ENCODE measurements at places on chromosomes 1 and 21. TPM values are rescaled to one million over a fixed set of nuclear protein-coding genes. Genes with fewer than 3 reads are reported as not detected.

GRCh38 chr1:46434358-46434757 is 40.2 kb downstream of the FAAH start:
- DNase-seq = no peak

The LCE2B gene
- total RNA-seq = not detected

The PGLYRP4 gene
- total RNA-seq = not detected

The ARTN gene
- 10.7 TPM for total RNA-seq

The UFC1 gene
- 95.6 TPM for total RNA-seq

GRCh38 chr1:153220606-153221303 is 3.4 kb downstream of the PRR9 start:
- no peak for DNase-seq

DNA sequence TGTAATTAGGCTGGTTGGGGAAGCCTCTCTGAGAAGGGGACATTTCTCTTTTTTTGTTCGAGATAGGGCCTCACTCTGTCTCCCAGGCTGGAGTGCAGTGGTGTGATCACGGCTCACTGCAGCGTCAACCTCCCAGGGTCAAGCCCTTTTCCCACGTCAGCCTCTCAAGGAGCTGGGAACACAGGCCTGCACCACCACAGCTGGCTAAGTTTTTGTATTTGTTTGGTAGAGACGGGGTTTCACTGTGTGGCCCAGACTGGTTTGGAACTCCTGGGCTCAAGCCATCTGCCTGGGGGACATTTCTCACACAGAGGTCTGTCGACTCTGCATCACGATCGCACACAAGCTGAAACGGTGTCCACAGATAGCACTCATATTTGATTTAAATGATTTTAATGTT is 39.7 kb downstream of the HUNK start:
- no peak for DNase-seq

GRCh38 chr21:26962621-26963181 is 4.2 kb downstream of the ADAMTS5 start:
- DNase-seq = no peak

DNA sequence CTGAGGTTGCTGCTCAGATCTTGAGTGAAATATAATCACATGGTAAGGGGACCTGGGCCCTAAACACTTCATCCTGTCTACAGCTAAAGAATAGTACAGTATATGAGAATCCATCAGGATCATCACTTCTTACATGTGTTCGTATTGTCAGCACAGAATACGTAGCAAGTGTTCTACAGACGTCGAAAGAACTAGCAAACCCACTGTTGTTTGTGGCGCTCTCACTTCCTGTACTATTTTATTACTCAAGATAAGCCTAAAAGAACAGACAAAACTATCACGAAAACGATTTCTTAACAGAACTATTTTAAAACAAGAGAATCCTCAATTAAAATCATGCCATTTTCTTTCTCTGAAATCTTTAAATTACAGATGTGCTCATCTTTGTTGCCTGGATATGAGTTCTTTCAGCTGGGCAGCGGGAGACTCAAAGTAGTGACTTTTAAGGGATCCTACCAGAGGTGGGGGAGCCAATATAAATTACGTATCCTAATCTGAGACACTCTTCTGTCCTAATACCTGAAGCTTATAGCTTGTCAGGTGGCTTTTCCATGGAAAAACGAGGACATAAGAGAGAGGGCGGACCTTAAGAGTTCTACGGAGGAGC is 724 bp downstream of the ST7L start:
- DNase-seq = peak; percentile 26

DNA sequence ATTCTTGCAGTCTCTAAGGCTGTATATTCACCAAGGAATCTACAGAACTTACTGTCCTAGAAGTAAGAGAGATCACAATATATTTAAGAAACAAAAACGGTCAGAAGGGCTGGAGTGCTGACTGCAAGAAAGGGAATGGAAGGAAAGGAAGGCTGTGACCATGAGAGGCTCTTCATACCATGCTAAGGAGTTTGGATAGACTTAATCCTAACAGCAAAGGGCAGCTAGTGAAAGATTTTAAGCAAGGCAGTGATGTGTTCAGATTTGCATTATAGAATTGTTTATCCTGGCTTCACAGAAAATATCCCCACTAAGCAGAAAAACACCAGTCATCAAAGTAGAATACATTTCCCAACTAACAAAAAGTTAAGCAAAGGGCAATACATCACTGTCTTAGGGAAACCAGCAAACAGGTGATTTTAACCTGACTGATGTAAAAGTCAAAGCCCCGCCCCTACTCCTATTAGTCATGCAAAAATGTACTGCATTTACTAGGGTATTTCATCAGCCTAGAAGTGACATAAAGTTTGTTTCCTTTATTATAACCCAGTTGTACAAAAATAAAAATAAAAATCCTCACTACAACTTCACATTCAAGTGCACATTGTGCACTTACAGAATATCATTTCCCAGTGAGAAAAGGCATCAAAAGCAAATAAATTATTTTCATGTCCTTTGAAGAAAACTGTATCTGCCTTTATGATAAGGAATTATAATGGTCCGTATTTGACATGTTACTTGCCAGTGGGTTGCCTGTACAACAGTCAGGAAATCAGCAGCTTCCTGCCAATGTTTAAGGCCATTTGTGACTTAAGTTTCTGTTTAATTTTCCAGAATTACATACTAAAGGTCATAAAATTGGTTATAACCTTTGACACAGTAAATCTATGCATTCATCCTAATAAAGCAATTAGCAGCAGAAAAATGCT is 17.2 kb downstream of the JAK1 start:
- no peak for DNase-seq

DNA sequence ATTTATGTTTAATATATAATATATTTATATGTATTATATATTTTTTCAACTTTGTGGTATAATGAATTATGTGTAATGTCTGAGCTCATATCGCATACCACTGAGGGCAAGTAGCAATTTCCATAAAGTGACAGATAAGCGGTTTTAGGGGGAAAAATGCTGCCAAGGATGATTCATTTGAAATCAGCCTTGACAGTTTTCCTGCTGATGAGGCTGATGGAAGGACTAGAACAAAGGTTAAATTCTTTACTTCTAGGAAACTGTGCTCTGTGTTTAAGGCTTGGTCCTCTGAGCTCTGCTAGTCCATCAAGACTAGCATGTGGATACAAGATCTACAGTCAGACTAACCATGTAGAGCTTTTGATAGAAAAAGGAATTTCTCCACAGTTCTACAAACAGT is 19.3 kb upstream of the DDAH1 start:
- peak; percentile 58 for DNase-seq

The TMEM125 gene
- total RNA-seq = not detected

The HSD11B1 gene
- total RNA-seq = 0.72 TPM

DNA sequence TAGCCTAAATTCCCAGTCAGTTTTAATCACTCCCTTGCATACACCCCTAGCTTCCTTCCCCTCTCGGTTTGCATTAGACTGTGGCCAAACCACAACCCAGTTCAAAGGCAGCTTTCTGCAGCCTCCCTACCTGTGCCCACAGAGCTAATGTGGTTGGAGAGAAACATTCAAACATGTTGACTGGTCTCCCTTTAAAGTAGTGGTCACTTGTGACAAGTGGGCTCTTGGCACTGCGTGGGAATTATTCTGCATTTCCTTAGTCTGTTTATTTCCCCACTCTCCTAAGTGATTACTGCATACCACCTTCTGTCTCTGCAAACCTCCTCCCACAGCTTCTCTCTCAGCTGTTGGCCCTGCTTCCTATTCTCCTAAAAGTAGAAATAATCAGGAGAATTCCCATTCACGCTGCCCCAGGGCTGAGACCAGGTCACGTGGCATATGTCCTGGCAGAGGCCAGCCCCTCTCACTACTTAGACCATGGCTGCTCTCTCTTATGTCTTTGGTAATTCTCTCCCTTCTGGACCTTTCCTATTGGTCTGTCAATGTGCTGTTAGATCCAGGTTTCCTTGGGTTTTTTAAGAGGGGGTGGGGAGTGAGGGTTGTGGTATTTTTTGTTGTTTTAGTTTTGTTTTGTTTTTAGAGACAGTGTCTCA is 38.4 kb upstream of the CD101 start:
- DNase-seq = no peak

The LRRC71 gene
- not detected for total RNA-seq

DNA sequence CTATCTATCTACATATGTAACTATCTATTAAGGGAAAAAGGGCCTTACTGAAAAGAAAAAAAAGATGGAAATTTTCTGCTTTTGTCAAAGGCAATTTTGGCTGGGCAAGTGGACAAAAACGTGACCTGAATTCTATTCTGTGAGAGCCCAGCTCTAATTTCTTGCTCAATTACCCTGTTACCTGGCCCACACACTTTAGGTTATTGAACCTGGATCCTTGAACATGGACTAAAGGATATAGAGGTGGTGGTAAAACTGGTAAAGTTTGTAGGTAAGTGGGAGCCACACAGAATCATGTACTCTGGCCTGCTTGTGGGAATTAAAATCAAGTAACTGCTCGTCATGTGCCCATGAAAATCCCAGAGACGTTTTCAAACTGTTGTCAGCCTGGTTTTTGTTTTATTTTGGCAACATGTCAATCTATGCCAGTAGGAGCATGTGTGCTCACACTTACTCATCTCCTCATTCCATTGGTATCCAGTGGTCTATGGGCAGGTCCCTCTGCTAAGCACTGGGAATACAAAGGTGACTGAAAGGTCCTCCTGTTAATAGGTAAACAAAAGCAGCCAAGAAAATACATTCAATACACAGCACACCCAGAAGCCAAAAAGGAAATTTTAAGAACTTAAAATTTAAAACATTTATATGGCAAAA is 113.7 kb upstream of the WARS2 start:
- DNase-seq = peak; percentile 16

GRCh38 chr1:15430787-15431570 is 7.3 kb upstream of the CTRC start:
- DNase-seq = no peak

GRCh38 chr1:203464226-203464625 is 11.4 kb upstream of the PRELP start:
- DNase-seq = no peak

DNA sequence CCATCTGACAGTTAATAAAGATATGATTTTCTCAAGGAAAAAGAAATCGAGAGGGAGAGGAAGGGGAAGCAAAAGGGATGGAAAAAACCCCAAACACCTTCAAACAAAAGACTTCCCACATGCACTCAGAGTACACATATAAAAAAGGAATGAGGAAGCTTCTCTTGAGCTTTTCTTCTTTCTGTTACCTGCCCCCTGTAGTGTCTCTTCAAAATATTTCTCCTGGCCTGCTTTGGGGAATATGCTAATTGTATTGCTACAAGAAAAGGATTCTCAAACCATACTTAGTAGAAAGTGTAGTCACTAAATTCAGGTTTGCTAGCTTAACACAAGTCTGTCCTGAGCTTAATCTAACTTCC is 58.7 kb downstream of the KIF14 start:
- DNase-seq = no peak

DNA sequence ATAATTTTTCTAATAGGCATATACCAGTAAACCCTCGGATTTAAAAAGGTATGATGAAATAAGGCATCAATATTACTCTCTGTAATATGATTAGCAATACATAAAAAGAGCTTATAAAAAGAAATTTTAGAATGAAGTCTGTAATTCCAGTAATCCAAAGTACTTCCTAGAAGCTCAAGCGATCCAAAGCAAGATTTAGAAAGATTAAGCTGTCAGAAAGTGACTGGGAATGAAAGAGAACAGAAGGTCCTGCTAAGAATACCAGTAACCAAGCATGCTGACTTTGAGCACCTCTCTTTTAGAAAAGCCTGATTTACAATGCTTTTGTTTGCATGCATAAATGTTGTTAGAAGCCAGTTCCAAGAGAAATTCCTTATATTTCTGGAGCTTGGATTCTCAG is 125.1 kb downstream of the GIPC2 start:
- DNase-seq = no peak
